ENCODE measurements at places on chromosomes 6 and 20.

GRCh38 chr6:23228439-23229024 is 659.2 kb downstream of the HDGFL1 start:
- DNase-seq: no peak

DNA sequence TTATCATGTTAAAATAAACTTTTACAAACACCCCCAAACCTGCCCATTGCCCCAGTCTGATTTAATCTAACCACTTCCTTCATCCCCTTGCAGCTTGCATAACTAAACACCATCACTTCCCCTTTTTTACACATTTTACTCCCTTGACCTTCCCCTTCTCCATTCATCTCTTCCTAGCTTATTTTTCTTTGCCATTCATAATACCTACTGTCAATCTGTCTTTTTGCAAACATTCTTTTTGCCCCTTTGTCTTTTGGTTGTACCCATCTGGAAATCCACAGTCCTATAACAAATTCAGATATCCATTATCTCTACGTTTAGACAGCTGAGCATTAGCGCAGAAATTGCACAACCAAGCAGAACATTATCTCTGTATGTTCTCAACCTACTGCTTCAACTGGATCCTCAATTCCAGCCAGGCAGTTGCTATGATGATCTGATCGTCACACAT is 51.2 kb downstream of the C6orf52 start:
- no peak for DNase-seq

DNA sequence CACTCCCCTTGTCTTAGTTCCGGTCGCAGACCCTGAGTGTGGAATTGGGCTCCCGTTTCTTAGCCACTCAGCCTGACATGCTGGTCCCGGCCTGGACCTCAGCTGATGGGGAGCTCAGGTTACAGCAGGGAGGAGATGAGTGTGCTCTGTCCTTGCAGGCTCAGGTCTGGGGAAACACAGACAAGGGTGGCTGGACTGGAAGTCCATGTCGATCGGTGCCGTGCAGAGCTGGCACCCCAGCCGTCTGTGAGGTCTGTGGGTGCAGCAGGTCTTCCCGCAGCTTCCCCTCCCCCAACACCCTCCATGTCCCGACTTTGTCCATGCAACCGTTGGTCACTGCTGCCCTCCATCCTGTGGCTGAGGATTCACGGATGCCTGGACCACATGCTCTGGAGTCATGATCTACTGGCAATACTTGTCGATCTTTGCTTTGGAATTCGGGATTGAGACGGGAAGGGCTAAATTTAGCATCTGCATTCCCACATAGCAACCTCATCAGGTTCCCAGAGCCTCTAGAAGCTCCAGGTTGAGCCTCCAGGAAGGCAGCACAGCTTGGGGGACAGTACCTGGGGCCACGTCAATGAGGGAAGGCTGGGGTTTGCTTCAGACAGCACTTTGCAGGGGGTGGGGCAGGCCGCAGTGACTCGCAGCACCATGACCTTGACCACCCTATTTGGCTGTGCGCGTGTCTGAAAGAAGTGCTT is 118.8 kb downstream of the PSMB1 start:
- no peak for DNase-seq

DNA sequence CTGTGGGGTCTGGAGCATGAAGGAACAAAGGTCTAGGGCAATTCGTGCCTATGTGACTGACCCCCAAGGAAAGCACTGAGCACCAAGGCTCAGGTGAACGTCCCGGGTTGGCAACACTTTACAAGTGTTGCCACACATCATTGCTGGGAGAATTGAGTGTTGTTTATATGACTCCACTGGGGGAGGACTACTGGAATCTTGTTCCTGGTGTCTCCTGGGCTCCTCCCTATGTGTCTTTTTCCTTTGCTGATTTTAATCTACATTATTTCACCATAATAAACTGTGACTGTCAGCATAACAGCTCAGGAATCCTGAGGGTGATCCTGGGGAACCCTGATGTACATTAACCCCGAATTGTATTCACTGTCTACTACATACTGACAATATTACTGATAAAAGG is 207.7 kb upstream of the BMP2 start:
- DNase-seq: no peak

- DNase-seq: no peak
Observed at GRCh38 chr6:13697857-13698256, 13.8 kb downstream of the RANBP9 start.

DNA sequence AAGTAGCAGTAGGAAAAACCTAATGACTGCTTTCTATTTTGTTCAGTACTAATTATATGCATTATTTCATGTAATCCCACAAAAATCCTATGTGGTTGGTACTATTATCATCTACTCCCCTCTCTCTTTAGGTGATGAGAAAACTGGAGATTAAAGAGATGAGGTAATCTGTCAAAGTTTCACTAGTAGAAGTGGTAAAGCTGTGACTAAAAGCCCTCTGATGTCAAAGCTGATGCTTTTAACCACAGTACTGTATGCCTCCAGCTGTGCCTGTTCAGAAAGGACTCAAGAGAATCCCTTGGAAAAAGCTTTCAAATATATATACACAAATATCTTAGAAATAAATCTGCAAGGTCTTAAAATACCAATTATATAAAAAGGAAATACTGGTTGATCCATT is 38.0 kb downstream of the PHIP start:
- no peak for DNase-seq

- no peak for DNase-seq
Observed at GRCh38 chr20:6746901-6747609, 20.4 kb upstream of the BMP2 start.

- no peak for DNase-seq
Observed at GRCh38 chr6:149170564-149171452, 146.7 kb upstream of the TAB2 start.

- DNase-seq: no peak
Observed at GRCh38 chr6:147910281-147910680, 401.8 kb downstream of the SAMD5 start.

- DNase-seq: no peak
Observed at GRCh38 chr20:59463541-59463940, 140.8 kb upstream of the PHACTR3 start.

DNA sequence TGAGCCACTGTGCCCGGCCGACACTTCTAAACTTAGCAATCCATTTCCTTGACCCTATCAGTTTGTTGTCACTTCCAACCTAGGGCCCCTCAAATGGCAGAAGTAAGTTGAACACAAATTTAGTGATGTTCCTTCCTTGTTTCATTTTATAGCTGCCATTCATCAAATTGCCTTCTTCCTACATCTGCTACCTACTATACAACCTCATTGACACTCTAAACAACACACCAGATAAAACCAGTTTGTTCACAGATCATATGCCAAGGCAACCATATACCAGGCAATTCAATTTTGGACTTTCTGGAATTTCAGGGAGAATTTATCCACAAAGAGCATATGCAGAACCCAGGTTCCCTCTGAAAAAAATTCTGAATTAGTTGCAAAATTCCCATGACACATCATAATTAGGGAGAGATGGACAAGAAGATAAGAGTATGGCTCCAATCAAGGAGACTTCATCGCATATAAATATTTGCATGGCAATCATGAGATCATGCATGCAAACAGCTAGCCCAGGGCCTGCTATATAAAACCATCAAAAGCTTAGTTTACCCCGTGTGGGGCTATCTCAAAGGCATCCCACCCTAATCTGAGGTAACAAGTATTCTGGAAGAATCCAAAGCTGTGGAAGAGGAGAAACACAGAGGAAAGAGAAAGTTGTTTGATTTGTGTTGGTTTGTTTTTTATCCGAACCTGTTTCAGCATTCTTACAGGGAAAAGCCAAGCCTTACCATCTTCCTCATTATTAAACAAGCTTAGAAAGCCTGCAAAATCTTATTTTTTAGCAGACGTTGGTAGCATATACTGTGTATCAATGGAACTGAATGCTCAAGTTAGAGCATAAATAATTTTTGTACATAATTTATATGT is 132.8 kb upstream of the TNFAIP3 start:
- DNase-seq: no peak

DNA sequence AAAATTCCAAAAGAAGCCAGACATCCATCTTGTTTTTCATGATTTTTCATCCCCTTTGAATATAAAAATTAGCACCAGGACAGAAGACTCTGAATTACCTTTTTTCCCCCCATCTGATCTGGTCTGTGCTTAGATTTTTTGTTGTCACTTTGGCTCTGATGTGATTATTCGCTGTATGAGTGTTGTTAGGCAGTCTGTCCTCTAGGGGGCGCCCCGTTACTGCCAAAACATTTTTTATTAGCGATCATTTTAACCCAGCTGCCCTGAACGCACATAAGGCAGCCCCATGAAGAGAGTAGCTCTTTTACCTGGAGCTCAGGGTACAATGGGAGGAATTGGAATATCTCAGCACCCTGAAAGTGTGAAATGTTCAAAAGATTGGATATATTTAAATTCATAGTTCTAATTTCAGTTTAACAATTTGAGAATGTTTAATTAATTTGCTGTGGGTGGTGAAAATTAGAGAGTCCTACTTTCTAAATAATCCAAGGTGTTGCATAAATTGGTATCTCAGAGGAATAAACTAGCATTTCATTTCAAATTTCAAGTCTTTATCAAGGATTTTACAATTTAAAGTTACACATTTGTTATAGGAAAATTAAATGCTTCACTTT is 60.8 kb downstream of the PRPH2 start:
- DNase-seq: peak; percentile 2

DNA sequence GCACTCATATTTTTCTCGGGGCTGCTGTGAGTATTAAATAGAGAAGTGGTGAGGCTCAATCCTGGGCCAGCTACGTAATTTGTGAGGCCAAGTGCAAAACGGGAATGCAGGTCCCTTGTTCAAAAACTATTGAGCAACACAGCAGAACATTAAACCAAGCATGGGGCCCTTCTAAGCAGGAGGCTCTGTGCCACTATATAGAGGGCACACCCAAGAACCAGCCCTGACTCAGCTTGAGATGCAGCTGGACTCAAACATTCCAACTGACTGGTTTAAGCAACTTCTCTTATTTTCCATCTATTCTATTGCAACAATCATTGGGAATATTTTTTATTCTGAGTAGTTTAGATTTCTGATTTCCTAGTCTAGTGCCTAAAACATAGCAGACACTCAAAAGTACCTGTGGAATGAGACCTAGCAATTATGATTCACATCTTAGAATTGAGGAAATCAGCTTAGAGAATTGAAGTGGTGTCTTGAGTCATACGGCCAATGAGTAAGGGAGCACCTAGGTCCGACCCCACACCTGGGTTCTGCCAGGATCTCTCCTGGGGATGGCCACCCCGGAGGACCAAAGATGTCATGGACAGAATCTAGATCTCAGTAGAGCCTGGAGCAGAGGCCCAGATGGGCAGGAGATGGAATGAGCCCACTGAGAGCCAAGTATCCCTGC is 1.3 kb downstream of the SIRPB2 start:
- no peak for DNase-seq

- DNase-seq: no peak
Observed at GRCh38 chr20:36361406-36361805, 55.3 kb downstream of the DLGAP4 start.

GRCh38 chr6:48222241-48222640 is 111.2 kb upstream of the PTCHD4 start:
- DNase-seq: no peak

DNA sequence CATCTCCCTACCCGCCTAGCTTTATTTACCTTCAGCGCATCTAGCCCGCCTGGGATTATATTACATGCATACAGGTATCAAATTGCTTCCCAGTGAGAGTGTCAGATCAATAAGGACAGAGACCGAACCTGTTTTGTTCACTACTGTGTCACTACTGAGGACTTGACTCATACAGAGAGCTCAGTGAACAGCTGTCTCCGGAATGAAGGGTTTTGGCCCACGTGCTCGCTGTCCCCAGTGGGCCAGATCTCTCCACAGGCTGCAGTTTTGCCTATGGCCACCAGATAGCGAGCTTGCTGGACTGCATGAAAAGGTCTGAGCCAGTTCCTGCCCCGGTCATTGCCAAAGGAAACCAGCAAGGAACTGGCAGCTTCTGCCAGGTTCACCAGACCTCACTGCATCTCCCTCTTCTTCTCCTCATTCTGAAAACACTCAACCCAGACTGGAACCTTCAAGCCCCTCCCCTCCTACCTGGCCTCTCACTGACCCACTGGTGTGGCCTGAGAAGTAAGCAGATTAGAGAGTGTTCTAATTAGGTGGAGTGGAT is 150.8 kb downstream of the ZMYND8 start:
- DNase-seq: peak; percentile 62

DNA sequence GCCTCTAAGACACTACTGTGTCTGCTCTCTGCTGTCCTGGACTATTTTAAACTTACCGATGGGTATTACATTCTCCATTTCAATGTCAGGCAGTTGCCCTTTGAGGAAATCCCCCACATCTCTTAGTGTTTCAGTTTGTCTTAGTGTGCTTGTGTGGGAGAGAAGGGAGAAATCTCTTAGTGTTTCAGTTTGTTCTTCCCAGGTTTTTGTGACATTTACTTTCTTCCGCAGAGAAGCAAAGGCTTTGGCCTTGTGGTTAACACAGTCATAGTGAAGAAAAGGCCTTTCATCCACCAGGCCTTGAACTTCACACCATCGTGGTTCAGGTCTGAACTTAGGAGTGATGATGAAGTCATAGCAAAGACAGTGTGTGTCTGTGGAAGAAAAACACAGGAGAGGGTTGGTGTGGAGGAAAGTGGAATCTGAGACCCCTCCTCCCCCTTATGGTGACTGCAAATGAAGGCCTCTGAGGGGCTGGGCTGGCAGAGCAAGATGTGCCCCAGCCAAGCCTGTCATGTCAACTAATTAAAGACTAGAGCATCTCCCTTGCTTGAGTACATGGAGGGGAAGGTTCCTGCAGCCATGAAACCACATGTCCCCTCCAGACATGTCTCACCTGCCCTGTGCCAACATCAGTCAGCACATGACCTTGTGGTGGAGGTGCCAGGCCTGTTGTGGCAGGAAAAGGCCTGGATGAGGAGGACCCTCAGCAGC is 23.9 kb downstream of the RAET1L start:
- DNase-seq: no peak

DNA sequence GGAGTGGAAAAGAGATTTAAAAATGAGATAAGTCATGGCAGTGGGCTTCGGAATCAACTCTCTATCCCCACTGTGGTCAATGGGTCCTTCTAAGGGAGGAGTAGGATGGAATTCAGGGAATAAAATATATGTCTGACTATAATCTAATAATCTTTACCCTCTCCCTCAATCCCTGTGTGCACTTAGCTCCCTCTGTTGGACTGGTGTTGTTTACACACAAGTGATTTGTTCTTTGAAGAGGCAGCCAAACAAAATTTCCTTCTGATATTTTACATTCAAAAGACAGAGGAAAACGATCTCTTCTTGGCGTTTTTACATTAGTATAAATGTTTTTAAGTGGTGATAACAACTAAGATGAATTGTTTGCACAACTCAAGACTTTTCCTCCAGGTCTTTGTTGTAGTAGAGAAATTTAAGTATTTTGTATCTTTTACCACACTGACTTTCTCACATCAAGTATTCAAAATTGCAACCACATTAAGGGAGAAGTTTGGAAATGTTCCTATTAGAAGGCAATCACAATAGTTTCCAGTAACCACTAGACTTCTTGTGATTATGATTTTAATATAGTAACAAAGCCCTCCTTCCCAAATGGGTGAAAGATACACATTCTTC is 317.8 kb downstream of the CENPW start:
- peak; percentile 19 for DNase-seq

DNA sequence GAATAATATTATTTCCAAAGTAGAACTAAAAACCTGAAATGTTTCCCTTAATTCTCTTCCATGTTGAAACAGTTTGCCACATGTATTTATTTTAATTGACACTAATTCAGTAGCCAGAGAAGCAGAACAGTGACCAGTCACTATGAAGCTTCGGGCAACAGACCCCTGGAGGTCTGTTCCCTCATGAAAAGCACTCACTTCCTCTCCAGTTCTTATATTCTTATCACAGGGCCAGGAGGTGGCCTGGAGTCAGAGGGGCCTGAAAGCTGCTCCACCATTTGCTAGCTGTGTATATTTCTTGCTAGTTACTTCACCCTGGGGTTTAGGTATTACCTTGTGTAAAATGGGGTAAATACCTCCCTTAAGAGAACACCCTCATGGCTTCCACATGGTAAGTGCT is 49.1 kb downstream of the MAP7 start:
- DNase-seq: no peak

Measured in NCI-H524 treated with DMSO at 0.1 percent for 48 hours (cell line).